CD4-positive, alpha-beta T cell treated with Interleukin-15 for 4 hours (primary cell): ENCODE measurements at places on chromosomes 4 and X.

- no peak for DNase-seq
These were observed 4.2 kb upstream of the PPARGC1A start for GRCh38 chr4:23894021-23894420.

- DNase-seq = peak; percentile 56
These were observed 13.1 kb upstream of the G3BP2 start for GRCh38 chr4:75686346-75686745.

GRCh38 chr4:59615316-59615715 is 1584.8 kb upstream of the ADGRL3 start:
- DNase-seq = no peak

DNA sequence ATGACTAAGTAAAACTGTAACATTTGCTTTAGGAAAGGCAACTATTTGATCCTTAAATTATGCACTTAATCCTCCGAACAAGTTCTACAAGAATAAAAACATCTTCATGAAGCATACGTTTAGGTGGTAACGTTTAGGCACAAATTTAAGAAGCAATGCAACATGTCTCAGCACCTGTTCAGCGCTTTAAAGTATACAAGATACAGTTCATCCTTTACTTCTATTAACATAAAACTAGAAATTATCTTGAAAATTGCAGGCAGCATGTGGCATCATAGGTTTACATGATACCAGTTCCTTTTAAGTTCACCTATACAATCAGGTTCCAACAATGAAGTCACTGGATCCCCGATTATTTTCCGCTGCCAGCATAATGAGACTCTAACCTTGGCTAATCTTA is 1.5 kb downstream of the PLA2G12A start:
- no peak for DNase-seq

- DNase-seq = no peak
These were observed 1.6 kb downstream of the TBX22 start for GRCh38 chrX:80016182-80016581.

DNA sequence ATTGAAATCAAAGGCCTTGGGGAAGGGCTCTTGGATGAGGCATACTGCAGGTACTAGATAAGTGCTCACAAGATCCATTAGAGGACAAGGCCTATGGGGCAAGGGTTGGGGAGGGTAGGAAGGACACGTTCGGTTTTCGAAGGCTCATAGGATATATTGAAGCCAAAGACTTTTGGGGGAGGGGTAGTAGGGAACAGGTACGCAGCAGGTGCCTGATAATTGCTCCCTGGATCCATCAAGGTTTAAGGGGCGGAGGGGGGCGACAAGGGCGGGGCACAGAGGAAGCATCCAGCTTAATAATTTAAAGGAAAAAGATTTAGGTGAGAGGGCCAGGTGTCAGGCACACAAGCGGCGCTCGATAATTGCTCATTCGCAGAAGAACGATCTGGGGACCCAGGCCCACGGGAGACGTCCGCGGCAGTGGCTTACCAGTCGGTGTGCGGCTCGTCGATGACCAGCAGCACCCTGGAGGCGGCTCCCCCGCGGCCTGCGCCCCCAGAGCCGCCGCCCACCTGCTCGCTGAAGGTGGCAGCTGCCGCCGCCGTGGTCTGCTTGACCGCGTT is 653 bp downstream of the SYN1 start:
- no peak for DNase-seq

DNA sequence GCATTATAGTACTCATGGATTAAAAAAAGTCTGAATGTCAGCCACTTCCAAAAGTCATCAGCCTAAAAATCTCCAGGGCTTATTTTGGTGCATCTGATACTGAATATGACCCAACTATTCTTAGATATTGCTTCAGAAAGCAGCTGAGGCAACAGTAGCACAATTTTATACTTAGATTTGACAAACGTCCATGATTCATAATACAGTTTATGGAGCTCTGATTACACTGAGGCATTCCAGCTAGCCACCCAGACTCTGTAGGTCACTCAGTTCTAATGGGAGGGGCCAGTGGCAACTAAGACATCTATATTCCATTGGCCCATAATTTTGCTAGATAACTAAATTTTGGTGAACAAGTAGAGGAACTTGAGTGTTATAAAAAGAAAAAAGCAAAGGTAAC is 10.3 kb downstream of the SPATA4 start:
- no peak for DNase-seq

- DNase-seq = no peak
These were observed 138.8 kb downstream of the DTHD1 start for GRCh38 chr4:36420111-36420679.

GRCh38 chr4:75715105-75715799 is 9.1 kb upstream of the USO1 start:
- no peak for DNase-seq

DNA sequence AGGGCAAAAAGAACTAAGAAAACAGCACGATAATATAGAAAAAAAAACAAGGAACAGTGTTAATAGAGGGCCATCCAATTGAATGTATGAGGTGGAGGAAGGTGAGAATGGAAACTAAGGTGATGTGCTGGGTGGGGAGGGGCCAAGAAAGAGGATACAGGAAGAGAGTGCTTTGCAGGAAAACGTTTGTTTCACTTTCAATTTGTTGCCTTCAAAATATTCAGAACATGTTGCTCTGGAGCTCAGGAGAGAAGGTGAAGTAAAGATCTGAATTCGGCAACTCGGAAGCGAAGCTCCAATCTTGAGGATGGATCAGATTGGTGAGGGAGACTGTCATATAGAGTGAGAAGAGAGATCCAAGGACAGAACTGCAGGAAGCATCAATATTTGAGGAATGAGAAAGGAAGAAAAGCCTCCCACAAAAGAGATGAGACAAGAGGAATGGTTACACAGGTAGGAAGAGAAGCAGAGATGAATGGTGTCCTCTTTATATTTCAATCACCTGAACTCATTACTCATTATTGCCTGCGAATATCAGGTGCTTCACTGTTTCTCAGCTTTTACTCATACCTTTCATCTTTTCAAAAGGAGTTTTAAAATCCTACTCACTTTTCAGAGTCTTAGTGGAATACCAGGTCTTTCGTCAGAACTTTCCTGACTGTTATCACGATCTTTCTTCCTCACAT is 14.7 kb upstream of the SEC24D start:
- peak; percentile 49 for DNase-seq

DNA sequence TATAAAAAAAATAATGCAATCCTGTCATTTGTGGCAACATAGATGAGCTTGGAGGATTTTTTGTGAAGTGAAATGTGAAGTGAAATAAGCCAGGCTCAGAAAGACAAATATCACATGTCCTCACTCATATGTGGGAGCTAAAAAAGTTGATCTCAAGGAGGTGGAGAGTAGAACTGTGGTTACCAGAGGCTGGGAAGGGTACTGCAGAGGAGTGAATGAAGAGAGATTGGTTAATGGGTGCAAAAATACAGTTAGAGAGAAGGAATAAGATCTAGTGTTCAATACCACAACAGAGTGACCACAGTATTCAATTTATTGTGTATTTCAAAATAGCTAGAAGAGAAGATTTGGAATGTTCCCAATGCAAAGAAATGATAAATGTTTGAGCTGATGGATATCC is 13.4 kb upstream of the ZCCHC18 start:
- no peak for DNase-seq

DNA sequence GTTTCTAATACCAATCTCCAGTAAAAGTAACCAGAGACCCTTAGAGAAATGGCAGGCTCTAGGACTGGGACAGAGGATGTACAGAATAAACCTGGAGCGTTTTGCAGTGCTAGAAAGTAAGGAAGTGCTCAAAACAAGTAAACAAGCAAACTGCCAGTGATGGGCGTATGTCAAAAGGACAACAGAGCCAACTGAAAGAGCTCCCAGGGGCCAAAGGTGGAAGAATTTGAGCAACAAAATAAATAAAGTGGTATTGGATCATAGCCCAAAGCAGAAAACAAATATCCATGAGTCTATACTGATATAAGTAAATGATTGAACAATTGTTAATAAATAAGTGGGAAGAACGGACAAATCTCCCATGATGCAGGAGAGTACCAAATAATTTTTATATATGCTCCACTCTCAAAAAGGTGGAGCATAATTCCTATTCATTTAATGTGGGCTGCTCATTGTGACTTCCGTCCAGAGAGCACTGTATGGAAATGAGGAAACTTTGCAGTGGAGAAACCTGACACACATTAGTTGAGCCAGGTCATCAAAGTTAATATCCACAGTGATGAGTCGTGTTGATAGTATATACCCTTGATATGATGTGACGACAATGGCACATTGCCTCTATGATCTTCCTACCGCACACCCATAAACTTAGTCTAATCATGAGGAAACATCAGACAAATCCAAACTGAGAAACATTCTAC is 17.8 kb upstream of the SEPTIN11 start:
- DNase-seq = no peak

DNA sequence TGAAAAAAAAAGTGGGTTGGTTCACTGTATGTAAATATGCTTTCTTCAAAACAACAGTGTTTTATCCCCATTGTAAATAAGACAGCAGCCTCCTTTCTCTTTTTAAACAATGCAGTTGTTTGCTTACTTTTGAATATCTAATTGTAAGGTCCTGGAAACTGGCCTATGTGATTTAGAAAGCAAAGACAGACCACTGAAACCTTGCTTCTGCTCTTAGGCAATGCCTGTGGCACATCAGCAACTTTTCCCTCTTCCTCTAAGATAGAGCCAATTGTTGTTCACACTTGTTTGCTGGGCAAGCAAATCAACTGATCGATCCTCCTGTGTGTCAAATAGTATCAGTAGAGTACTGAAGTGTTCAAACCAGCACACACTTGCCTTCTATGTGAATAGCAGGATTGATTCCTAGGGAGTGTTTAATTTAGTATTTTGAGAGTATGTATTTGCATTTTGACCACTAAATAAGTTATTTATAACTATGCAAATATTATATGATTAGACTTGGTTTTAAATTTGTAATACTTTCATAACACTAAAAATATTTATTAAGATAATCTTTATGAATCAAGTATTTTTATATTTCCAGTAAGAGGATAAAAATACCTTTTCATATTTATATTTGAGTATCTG is 55.4 kb upstream of the GRPR start:
- no peak for DNase-seq

GRCh38 chr4:85457752-85458467 is 17.0 kb upstream of the ARHGAP24 start:
- DNase-seq = no peak

- DNase-seq = no peak
These were observed 78.5 kb downstream of the PRDM5 start for GRCh38 chr4:120843849-120844527.

- DNase-seq = peak; percentile 43
These were observed 1.9 kb downstream of the UBE2K start for GRCh38 chr4:39699687-39700409.

DNA sequence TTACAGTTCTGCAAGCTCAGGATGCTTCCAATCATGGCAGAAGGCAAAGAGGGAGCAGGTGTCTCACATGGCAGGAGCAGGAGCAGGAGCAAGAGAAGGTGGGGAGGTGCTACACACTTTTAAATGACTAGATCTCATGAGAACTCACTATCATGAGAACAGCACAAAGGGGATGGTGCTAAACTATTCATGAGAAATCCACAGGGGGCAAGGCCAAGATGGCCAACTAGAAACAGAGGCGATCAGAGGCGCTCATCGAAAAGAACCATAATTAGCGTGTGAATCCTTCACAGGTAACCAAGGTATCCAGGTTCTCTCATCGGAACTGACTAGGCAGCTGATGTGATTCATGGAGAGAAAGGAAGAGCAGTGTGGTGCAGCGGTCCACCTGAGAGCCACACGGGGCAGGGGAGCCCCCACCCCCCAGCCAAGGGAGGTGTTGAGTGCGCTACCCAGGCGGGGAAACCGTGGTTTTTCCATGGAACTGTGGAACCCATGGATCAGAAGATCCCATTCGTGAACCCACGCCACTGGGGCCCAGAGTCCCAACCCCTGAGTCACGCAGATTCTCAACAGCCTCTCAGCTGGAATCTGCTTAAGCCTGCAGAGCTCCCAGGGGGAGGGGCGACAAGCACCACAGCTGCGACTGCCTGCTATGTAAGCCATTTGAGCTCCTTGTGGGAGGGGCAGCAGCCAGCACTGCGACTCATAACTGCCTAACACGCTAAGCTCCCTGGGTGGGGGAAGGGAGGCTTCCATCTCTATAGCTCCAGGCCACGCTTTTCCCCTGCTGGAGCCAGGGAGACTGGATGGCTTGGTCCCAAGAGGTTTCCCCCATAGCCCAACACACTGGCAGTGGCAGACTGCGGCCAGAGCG is 46.7 kb downstream of the FGF16 start:
- DNase-seq = no peak

DNA sequence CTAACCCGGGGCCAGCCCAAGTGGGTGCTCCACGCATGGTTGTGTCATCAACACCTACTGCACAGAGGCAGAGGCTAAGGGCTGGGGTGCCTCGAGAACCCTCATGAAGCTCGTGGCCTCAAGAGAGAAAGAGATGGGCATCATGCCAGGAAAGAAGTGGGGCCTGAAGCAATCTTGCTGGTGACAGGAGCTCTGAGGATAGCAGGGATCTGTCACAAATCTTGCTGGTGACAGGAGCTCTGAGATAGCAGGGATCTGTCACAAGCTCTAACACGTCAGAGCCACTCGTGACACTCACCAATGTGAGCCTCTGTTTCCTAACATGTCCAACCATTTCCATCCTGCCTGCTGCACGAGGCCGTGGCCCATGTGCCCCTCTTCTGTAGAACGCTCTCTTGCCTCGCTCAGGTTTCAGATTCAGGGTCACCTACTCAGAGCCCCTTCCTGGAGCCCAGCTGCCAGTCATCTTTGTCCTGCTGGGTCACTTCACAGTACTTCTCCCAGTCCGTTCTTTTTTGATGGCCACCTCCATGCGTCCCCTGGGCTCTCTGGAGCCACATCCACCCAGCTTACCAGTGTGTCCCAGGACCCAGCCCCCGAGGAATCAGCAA is 21.1 kb downstream of the PNMA6E start:
- no peak for DNase-seq

DNA sequence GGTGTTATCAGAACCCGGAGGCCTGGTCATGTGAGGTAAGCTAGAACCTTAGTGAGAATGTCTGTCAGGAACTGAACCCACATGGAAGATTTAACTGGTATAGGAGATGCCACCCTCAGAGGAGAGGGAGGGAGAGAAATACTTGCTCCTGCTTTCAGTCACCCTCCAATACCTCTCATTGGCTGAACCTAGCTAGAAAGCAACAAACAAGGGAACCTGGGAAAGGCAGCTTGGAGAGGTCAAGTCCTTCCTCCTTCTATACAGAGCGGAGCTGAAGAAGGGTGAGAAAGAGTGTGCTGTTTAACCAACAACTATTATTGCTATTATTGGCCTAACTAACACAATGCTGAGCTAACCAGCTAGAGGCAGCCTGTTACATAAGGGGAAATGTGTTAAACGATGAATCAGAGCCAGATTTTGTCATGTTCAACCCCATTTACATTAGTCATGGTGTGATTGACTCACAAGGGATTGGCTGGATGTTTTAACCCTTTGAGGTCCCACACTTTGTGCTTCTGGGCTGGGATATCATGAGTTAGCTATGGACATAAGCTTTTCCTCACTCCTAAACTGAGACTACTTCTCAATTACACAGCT is 96.5 kb upstream of the ESX1 start:
- DNase-seq = no peak

GRCh38 chr4:26803211-26803861 is 57.3 kb upstream of the STIM2 start:
- no peak for DNase-seq
